ENCODE measurements at places on chromosomes 2 and 18.

- DNase-seq = no peak
Measured at GRCh38 chr2:55883357-55883756, 40.2 kb downstream of the EFEMP1 start.

GRCh38 chr2:31998731-31999383 lies 12.0 kb downstream of the MEMO1 start:
- no peak for DNase-seq

GRCh38 chr18:74818516-74819175 lies 221.0 kb downstream of the ZNF407 start:
- DNase-seq = no peak

- DNase-seq = no peak
Measured at GRCh38 chr18:3323900-3324299, 62.0 kb downstream of the MYL12B start.

GRCh38 chr2:169077674-169078240 lies 8.4 kb downstream of the DHRS9 start:
- no peak for DNase-seq

- DNase-seq = no peak
Measured at GRCh38 chr18:26104035-26104434, 13.6 kb upstream of the SS18 start.

- DNase-seq = no peak
Measured at GRCh38 chr2:240561325-240561971, 1.3 kb downstream of the DUSP28 start.

GRCh38 chr18:60232541-60232940 lies 140.0 kb downstream of the MC4R start:
- no peak for DNase-seq

GRCh38 chr2:116133381-116133942 lies 1681.0 kb upstream of the DDX18 start:
- DNase-seq = no peak
